ENCODE measurements at places on chromosomes 1 and 21.

DNA sequence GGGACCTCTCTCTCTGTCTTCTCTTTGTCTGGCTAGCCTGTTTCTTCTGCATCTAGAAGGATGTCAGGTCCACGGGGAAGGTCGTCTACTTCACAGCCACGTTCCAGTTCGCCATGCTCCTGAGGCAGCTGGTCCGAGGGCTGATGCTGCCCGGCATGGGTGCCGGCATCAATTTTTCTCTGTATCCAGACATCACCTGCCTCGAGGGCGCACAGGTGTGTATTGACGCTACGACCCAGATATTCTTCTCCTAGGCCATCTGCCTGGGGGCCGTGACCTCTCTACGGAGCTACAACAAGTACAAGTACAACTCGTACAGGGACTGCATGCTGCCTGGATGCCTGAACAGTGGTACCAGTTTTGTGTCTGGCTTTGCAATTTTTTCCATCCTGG is 841.6 kb upstream of the TMPRSS15 start:
- no peak for DNase-seq

- no peak for DNase-seq
Measured at GRCh38 chr1:48547561-48548220, 75.7 kb upstream of the SPATA6 start.

GRCh38 chr1:191350938-191351337 is 807.3 kb upstream of the RGS18 start:
- DNase-seq: no peak

DNA sequence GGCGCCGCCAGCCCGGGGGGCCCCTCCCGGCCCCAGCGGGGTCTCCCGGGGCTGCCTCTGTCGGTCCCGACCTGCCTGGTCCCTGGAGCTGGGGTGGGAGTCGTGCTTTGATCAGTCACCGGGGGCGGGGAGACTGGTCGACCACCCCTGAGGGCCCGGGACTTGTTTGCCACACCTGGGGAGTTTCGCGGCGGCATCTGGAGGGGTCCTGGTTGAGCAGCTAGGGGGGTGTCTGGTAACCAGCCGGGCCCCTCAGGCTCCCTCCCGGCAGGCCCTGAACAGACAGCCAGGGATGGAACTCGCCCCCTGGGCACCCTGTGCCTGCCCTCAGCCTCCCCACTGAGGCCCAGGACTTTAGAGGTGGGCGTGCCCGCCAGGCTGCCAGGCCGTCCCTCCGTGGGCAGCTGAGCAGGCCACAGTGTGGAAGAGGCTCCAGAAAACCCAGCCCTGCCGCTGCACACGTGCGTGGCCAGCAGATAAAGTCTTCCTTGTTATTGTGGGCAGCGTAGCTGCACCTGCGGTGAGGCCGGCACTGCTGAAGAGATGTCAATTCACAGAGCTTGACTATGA is 13.3 kb upstream of the SAMD11 start:
- no peak for DNase-seq

DNA sequence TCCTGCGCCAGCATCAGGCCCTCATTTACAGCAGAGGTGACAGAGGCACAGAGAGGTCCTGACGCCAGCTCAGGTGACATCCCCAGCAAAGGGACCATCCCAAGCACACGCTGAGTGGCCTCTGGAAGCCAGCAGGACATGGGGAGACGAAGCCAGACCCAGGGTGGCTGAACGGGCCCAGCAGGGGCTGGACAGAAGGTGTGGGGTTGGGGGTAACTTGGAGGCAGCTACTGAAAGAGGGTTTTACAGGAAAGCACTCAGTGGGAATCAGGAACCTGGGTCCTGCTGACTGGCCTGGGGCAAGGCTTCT is 1.6 kb upstream of the ARHGEF16 start:
- no peak for DNase-seq

- DNase-seq: no peak
Measured at GRCh38 chr1:172938681-172939080, 112.1 kb downstream of the TNFSF18 start.
